ENCODE measurements at places on chromosomes 5 and 9.

DNA sequence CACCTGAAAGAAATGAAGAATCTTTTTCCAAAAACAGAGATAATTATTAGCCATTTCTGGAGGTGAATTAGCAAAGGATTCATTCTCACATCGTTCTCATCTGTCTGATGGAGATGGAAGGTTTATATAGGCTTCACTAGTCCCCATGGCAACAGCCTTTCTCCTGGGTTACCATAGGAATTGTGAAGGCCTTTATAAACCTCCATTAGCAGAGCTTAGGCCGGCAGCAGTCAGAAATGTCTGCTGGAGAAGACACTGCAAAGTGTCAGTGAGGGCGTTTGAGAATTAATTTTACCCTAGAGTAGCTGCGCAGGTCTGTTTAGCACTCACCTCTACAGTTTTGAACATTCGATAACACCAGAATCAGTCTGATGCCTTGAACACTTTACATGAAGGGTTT, 290.4 kb upstream of the NR4A3 start:
- DNase-seq, result no peak

DNA sequence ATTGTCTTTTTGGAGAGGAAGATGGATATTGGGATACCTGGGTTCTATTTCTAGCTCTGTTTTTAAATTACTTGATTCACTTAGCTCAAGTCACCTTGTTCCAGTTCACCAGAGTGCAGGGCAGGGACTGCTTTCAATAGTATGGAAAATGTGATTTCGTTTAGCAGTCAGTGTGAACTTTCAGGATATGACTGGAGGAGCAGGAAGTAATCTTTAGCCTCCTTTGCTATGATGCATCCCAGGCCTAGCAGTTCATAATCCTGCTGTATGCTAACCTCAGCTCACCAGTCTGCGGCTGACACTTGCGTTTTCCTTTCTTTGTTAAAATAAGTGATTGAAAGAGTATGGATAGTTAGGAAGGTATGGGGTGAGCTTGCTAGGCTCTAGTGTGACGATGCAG, 169.7 kb downstream of the ARHGAP26 start:
- no peak for DNase-seq

GRCh38 chr9:86093788-86094555, 5.4 kb downstream of the GOLM1 start:
- DNase-seq, result no peak

- DNase-seq, result no peak
These were observed 220.2 kb downstream of the AUH start for GRCh38 chr9:91141407-91141965.

DNA sequence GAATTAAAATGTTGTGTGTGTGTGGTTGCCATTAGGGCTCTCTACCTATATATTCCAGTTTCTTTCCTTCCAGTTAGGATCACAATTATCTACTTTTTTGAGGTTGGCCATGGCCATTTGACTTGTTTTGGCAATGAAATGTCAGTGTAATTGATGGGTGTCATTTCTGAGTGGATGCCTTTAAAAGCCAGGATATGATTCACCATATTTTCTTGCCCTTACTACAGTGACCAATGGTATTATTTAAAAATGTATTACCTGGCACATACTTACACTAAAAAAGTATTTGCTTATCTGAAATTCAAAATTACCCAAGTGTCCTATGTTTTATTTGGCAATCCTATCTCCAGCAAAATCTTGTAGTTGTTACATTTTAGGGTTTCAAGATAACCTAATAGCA, 258.7 kb upstream of the ACTBL2 start:
- DNase-seq, result no peak

GRCh38 chr5:132238901-132239500, 11.3 kb upstream of the P4HA2 start:
- DNase-seq, result no peak

GRCh38 chr5:32346869-32347268, 34.1 kb upstream of the MTMR12 start:
- no peak for DNase-seq

GRCh38 chr5:6872441-6873160, 159.4 kb downstream of the TENT4A start:
- DNase-seq, result no peak

GRCh38 chr5:1174122-1174936, 27.1 kb upstream of the SLC6A19 start:
- peak; percentile 15 for DNase-seq

DNA sequence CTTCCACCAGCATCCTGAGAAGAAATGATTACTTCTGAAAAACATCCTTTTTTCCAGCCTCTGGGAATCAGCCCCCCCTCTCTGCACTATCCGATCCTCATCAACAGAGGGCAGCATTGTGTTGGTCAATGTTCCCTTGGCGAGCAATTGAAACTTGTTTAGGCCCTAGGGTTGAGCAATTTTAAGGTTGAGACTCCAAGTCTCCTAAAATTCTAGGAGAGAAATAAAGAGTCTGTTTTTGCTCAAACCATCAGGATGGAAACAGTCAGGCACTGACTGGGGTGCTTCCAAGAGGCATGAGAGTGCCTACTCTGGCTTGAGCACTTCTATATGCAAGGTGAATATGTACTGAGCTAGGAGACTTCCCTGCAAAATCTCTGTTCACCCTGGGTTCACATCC, 12.4 kb upstream of the CYFIP2 start:
- no peak for DNase-seq

GRCh38 chr5:58775701-58776262, 192.9 kb downstream of the RAB3C start:
- no peak for DNase-seq

DNA sequence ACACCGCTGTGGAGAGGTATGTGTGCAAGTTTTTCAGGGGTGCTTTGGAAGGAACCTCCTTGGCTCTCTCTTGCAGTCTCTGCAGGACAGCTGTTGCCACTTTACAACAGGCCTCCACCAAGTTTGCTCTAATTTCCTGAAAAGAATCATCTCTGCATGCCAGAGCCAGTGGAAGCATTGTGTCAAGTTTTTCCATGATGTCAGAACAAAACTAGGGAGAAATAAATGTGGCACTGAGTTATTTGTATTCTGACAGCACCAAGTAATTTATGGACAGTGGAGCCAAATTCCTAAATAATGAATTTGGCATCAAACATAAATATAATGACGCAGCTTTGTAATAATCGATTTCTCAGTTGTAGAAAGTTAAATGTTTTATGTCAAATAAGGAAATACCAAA, 146.9 kb downstream of the KIAA0825 start:
- no peak for DNase-seq

- DNase-seq, result no peak
These were observed 31.2 kb downstream of the PIK3R1 start for GRCh38 chr5:68246802-68247201.

DNA sequence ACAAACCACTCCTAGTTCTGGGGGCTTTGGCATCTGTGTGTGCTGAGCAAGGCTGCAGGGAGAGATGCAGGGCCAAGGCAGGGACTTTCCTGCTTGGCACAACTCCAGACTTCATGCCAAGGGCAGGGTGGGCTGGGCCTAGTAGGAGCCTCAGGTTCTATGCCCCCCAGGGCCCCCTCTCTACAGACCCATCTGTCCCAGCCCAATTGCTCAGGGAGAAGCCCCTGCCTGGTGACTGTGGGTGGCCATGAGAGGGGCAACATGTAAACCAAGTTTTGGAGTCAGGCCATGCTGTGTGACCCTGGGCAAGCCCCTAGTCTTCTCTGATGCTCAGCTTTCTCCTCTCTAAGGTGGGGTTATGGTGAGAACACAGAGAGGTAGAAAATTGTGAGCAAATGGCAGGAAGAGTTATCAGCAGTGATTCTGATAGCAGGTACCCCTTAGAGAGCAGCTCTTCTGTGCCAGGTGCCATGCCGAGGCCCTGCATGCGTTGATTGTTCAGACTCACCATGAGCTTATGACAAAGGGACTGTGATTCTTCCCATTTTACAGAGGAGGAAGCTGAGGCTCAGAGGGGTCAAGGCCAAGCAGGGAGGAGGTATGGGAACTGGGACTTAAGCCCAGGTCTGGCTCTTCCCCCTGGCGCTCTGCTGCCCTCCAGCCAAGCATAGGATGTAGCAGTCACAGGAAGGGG, 5.2 kb downstream of the OLFML2A start:
- no peak for DNase-seq

DNA sequence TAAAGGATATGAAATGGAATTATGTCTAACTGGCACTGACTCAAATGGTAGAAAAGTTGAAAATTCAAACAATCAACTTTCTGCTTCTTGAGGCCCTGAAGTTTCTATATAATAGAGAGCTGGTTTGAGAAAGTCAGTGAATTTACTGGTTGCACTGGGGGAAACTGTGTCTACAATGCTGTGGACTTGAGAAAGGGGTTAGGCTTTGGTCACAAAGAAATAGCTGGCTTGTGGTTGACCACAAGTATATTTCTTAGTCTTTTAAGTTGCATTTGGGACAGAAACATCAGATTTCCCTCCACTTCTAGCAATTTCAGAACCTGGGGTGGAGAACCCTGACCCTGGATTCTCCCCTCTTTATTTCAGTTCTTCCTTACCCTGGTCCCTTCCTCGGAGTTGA, 192.6 kb upstream of the ACTBL2 start:
- no peak for DNase-seq

- no peak for DNase-seq
These were observed 90.7 kb downstream of the ANKRD33B start for GRCh38 chr5:10654566-10654965.

- no peak for DNase-seq
These were observed 424.8 kb downstream of the TMEM38B start for GRCh38 chr9:106119176-106119575.

DNA sequence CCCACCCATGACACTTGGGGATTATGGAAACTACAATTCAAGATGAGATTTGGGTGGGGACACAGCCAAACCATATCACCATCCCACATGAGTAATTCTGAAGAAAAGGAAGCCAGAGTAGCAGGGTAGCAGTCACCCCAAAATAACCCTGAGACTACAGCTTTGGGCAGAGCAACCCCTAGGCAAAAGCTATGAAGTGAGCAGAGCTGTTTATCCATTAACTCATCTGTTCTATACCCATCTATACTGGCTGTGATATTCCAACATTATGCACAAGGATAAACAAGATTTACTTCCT, 12.3 kb upstream of the REEP5 start:
- DNase-seq, result no peak

All from anterior cingulate cortex (tissue), 58 donors.